ENCODE measurements at places on chromosomes 12 and 14. TPM values are rescaled to one million over a fixed set of nuclear protein-coding genes. Genes with fewer than 3 reads are reported as not detected.

NOS1 gene
- 1.8 TPM for total RNA-seq

CFAP251 gene
- total RNA-seq: 8.4 TPM

KRT74 gene
- total RNA-seq: not detected

FAM222A gene
- 3.1 TPM for total RNA-seq

GRCh38 chr12:46608431-46609272, 217.1 kb downstream of the SLC38A4 start:
- no peak for DNase-seq

DNA sequence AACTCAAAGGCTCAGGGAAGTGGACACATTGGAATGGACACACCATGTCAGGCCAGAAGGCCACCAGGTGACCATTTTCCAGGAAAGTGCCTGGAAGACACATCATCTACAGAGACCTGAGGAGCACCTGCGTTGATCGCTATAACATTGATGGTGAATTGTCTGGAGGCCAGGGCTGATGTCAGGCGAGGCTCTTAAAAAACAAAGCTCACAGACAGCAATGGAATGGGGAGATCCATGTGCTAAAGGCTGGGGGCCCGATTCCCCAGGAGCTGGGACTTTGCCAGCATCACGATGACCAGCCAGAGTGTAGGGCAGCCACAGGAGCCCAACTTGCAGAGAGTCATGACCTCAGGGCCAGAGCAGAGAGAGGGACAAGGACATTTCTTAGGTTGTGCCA, 30.3 kb downstream of the DIO3 start:
- no peak for DNase-seq

DNA sequence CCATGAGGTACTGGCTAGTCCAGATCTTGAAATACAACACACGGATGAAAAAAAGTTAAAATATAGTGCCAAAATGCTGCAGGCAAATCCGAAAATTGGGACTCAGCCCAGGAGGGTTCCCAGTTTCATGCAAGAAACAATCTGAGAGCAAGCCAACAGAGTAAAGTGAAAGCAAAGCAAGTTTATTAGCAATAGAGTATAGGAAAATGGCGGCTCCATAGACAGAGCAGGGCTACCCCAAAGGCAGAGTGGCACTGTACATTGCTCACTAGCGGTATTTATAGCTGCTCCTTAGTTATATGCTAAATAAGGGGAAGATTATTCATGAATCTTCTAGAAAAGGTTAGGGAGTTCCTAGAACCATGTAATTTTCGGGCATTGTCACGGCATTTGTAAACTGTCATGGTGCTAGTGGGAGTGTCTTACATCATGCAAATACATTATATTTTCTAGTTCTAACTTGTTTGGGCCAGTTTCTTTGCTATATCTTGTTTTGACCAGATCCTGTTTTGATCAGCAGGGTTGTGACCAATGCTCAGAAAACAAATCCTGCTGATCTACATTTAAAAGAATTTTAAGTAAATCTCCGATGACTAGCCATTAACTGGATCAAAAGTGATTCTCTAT, 29.1 kb downstream of the RECQL start:
- DNase-seq: no peak

GRCh38 chr14:103009559-103009958, 47.8 kb downstream of the CDC42BPB start:
- DNase-seq: no peak

DNA sequence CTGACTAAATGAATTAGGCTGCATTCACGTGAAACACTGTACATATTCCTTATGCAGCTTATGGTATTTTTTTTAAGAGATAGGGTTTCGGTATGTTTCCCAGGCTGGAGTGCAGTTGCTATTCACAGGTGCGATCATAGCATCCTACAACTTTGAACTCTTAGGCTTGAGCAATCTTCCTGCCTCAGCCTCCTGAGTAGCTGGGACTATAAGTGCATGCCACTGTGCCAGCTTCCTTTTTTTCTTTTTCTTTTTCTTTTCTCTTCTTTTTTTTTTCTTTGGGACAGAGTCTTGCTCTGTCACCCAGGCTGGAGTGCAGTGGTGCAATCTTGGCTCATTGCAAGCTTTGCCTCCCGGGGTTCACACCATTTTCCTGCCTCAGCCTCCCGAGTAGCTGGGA, 35.8 kb upstream of the SPPL3 start:
- DNase-seq: no peak

DNA sequence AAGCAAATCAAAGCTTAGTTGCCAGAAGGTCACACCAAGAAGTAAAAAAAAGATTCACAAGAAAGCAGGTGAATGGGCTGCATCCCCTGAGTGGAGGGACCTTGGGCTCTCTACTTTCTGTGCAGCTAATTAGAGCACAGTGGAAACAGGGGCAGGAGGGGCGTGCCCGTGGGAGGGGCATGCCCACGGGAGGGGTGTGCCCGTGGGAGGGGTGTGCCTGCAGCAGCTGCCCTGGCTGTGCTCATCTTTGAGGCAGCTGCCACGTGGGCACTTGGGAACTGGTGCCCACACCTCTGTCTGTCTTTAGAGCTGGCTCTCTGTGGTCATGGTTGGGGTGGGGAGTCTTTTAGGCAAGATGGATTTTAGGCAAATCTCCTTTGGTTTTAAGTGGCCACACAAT, 60.0 kb downstream of the EML1 start:
- DNase-seq: no peak
